ENCODE measurements at places on chromosomes 5 and 9.

GRCh38 chr9:93712896-93713295 lies 136.5 kb downstream of the PHF2 start:
- DNase-seq: no peak

DNA sequence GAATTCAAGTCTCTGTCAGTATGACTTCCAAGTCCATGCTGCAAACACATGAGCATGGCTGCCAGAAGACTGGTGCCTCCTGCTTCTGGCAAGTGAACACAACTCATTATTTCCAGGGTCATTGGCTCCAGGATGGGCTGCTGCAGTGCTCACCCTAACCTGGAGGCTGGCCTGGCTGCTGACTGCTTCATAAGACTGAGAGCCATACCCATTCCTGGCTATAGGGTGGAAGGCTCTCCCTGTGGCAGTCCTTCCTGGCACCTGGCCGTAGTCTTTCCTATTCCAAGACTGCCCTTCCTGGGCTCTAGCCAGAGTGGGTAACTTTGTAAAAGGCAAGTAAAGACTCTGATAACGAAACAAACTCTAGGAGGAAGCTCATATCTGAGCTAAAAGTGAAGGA lies 51.2 kb downstream of the CXXC5 start:
- no peak for DNase-seq

GRCh38 chr9:124808246-124808956 lies 31.5 kb downstream of the OLFML2A start:
- no peak for DNase-seq

DNA sequence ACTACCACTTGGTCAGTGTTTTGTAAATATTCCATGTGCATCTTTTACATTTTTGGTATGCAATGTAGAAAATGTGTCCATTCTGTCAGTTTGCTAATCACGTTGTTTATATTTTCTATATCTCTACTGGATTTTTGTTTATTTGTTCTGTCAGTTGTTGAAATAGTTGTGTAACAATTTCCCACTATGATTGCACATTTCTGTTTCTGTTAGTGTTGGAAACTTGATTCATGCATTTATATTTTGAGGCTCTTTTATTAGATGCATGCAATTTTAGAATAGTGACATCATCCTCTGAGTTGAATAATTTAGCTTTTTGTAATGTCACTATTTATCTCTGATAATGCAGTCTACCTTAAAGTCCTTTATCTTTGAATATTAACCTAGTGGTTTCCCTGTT lies 25.8 kb upstream of the LECT2 start:
- DNase-seq: no peak

DNA sequence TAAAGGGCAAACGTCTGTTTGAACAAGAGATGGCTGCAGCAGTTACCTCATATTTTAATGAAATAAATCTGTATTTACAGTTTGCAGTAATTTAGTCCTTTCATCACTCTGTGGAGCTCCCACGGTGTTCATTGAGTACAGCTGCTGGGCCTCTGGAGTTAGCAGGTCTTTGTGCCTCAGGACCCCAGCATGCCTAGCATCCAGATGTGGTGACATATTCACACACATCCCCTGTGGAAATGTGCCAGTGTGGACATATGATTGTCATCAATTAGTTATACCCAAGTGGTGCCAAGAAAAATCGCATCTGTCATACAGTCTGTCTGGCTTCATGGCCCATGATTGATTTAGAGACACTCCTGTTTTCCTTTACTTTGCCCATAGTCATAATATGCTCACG lies 77.3 kb downstream of the NNT start:
- no peak for DNase-seq

GRCh38 chr5:101431201-101431600 lies 528.1 kb upstream of the ST8SIA4 start:
- DNase-seq: no peak

GRCh38 chr5:181199881-181200638 lies 4.9 kb downstream of the TRIM7 start:
- DNase-seq: no peak

DNA sequence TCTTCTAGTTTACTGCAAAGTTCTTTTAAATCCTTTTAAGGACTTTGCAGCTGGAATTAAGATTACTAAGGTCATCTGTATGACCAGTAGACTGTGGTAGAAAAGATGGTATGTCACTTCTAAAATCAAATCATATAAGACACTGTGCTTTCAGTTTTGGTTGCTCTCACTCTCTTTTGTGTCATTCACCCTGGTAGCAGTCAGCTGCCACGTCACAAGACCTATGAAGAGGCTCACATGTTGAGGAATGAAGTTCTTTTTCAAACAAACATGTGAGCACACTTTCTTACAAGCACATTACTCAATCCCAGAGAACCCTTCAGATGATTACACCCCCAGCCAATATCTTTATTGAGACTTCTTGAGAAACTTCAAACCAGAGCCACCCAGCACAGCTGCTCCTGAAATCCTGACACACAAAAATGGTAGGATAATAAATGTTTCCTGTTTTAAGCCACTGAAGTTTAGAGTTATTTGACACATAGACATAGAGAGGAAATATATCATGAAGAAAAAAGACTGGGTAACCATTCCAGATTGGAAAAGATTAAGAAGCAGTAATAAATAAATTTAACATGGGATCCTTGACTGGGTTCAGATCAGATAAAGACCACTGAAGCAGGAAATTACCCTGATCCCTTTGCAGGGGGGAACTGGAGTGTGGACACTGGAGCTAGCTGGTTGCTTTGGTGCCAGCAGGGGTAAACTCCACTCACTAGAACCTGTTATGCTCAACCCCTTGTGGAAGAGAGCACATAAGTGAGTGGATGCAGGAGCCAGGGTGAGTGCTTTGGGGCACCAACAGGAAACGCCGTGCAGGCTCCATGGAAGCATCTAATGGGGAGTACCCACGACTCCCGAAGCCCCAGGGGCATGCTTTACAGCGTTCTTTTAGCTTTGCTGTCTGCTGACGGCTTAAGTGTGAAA lies 64.1 kb downstream of the SLCO4C1 start:
- DNase-seq: no peak

DNA sequence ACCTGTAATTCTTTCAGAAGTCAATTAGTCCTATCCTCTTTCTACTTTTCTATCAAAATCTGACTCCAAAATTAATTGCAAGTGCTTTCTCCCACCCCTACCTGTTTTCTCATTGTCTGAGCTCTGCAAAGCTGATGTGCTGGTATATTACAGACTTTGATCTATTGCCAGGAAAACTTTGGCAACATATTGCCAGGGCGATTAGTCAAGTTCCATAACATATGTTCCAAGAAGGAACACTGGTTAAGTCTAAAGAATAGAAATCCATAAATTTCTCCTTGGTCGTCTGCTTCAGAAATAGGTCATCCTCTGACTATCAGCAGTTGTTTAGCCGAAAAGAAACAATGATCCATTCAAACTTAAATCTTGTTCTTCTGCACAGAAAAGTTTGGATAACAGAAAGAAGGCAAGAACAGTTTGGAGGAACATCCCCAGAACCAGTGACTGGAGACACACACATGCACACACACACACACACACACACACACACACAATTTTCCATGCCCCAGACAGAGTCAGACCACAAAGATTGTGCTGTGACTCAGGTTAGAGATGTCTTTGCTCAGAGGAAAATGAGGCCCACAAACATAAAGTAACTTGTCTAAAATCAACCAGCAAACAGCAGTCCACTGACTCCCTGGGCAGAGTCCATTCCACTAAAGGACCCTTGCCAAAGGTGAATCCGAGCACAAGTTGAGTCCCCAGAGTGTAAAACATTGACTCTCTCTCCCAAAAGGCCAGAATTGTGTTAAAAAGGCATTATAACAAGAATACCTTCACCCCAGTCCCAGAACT lies 202.1 kb downstream of the DEPDC1B start:
- no peak for DNase-seq

- no peak for DNase-seq
Observed at GRCh38 chr9:134287591-134288491, 38.4 kb upstream of the RXRA start.
